ENCODE measurements at places on chromosomes 12 and 14.

DNA sequence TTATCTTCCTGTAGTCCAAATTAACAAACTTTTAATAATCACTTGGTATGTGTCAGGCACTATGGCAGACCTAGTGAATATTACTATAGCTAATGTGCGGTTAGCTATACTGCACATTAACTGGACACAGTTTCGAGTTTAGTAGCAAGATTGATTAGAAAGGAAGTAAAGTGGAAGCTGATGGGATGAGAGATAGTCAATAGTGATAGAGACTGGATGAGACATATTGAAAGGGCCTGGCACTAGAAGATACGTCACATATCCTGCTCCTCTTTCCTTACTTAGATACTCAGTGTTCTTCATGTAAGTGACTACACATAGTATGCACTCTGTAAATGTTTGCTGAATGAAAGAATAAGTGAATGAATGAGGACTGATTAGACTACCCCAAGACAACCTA, 5.5 kb downstream of the TBK1 start:
- DNase-seq: no peak

DNA sequence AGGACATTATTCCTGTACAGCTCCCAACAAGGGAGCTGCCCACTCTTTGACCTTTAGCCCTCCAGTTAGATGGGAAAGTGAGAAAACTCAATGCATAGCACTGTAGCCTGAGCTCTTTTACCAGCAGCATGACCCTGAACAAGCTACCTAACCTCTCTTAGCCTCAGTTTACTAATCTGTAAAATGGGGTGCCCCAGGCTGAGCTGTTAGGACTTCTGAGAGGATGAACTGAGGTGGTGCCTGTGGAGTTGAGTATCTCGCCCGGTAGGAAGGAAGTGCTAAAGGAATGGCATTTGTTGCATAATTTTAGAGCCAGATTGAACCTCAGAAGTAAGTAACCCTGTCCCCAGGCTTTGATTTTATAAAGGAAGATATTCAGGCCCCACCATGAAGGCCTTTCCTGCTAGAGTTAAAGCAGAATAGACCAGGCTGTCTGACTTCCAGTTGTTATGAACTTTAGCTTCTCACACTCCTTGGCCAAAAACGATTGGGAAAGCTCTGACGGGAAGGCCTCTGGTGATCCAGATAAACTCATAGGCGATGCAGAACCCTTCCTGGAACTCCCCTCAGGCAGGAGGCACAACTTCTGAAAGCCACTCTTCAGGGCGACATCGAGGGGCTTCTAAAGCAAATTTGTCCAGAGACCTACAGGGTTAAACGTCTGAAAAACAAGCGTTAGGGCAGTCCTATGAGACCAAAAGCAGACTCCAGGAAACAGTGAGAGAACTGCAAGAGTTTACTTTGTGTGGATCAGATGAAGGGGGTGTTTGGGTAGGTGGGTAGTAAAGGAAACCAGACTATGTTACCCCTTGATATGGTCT, 2.5 kb upstream of the SERPINA10 start:
- no peak for DNase-seq

DNA sequence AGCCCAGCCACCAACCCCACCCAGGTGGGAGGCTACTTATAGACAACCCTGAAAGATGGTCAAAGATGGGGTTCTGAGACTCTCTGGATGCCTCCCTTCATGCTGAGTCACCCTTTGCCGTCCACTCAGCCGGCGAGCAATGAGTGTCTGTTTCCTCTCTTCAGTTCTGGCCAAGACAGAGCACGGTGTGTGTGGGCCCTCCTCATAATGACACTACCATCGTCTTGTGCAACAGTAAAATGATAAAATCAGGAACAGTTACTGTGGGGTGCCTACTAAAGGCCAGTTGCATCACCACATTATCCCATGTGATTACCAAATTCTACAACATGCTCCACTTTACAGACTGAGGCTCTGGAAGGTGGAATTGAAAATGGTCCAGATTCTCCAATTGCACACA, 7.0 kb upstream of the BDKRB1 start:
- peak; percentile 91 for DNase-seq

DNA sequence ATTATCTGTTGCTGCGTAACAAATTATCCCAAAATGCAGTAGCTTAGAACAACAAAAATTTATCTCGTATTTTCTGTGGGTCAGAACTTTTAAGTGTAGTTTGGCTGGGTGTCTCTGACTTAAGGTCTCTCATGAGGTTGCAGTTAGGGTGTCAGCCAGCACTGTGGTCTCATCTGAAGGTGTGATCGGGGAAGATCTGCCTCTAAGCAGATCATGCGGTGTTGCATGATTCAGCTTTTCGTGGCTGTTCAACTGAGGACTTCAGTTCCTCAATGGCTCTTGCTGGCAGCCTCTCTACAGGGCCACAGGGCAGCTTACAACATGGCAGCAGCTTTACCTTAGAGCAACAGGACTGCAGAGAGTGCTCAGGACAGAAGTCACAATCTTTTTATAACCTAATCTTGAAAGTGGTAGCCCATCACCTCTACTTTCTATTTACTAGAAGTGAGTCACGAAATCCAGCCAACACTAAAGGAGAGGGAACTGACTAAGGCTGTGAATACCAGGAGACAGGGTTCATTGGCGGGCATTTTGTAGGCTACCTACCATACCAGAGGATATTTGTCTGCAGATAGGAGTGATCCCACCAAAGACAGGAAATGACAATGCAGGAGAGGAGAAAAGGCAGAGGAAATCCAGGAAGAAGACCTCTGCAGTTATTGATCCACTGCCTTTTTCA, 1.8 kb upstream of the TMPRSS12 start:
- DNase-seq: no peak

GRCh38 chr12:62730649-62731048, 204.3 kb downstream of the PPM1H start:
- peak; percentile 77 for DNase-seq

Data from NCI-H226 (cell line).